ENCODE measurements at places on chromosomes 5 and 9. TPM values are rescaled to one million over a fixed set of nuclear protein-coding genes. Genes with fewer than 3 reads are reported as not detected.
A peak's percentile ranks its signal among the peaks of the same experiment; 100 is the strongest.

DNA sequence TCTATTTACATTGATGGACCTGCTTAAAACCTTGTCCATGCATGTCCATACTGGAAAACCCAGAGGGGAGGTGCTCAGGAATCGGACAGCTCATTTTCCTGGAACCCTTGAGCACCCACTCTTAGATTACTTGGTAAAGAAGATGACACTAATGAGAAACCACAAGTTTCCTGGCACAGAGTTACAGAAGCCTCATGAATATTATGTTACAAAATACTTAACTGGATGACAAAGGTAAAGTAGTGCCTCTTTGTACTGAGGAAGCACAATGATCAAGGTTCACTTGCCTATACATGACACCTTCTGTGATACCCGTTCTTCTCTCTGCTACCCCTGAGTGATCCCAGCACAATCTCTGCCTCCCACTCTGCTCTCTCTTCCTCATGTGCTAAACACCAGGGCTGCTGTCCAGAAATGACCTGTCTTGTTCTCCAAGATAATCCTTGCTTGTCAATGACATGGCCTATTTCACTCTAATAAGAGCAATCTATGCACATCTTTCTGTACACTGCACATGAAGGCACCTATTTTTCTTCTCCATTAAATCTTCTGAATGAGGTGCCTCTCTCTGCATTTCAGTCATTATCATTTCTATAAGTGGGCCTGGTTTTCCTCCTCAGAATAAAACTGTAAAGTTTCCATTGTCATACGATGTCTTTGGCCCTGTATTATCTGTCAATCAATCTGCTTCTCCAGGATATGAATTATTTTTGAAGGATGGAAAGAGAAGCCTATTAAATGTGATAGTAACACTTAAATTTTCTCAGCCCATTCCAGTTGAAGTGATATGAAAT lies 684.0 kb upstream of the ACO1 start:
- no peak for DNase-seq

- no peak for DNase-seq
These were observed 13.8 kb downstream of the GARNL3 start for GRCh38 chr9:127278372-127278771.

DNA sequence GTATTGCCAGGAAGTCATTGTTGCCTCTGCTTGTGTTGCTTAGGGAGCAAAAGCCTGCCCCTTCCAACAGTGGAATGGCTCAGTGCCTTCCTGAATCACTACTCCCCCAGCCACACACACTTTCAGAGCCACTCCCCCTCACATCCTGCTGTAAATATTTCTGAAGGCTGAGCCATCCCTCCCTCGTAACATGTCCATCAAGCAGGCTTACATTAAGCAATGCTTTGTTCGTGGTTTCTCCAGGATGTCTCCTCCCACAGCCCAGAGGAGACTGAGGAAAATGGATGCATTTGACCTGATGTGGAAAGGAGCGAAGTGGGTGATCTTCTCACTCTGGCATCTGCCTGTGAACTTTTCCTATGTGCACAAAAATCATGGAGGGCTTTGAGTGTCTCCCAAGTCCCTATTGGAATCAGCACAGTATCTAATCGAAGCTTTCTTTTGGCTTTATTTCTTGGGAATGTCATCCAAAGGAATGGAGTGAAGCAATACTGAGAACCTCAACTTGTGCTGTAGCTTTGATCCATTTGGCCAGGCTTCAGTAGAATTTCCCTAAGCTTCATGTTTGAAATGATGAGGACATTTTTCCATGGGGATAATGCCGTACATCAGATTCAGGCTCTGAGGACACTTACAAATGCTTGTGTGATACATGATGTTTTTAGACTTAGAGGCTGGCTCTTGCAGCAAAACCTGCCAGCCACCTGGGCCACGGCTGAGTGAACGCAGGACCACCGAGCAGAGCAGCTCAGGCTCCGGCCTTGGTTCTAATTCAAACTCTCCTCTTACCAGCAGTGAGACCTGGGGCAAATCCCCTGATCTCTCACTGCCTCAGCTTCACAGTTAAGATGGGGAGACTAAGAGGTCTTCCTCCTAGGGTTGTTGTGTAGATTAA lies 389.1 kb downstream of the ENC1 start:
- peak; percentile 89 for DNase-seq

DNA sequence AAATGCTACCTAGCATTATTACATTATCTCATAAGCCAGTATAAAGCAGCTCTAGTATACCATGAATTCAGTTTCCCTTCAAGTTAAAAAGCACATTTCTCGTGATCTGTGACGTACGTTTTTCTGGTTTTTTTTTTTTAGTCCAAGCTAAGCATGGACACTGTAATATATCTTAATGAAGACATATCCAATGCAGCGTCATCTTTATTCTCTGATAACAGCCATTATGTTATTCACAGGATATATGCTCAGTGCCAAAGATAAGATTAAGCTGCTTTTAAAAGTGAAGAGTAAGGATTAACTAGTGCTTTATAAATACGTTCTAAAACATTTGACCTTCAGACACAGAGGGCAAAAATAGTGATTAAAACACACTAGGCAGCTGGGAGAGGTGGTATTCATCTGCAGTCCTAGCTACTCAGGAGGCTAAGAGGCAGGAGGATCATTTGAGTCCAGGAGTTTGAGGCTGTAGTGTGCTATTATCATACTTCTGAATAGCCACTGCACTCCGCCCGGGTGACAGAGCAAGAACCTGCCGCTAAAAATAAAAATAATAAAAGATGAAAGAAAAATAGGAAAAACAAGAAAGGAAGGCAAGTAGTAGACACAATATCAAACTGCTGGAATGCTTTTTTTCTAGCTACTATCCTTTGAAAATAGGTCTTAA lies 7.7 kb downstream of the CSNK1A1 start:
- peak; percentile 58 for DNase-seq

GRCh38 chr5:9363449-9363848 lies 182.4 kb downstream of the SEMA5A start:
- DNase-seq, result no peak

DNA sequence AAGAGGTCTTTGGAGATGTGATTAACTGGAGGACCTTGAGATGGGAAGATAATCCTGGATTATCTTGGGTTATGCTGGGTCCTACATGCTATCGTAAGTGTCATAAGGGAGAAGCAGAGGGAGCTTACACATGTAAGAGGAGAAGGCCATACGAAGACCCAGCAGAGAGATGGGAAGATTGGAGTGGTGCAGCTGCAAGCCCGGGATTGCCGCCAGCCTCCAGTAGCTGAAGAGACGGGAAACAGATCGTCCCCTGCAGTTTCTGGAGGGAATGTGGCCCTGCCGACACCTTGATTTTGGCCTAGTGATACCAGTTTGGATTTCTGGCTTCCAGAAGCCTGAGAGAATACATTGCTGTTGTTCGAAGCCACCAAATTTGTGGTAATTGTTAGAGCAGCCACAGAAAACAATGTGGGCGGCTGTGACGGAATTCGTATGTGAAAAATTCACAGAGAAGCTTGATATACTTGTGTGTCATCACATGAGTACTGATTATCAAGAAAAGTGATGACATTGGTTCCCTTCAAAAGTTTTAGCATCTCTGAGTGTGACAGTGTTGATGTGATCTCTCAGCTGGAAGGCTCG lies 86.9 kb downstream of the CYFIP2 start:
- DNase-seq, result no peak

Gene TLN1
- total RNA-seq, result 450 TPM

- DNase-seq, result peak; percentile 92
These were observed 281.5 kb downstream of the EFNA5 start for GRCh38 chr5:107389130-107389774.

DNA sequence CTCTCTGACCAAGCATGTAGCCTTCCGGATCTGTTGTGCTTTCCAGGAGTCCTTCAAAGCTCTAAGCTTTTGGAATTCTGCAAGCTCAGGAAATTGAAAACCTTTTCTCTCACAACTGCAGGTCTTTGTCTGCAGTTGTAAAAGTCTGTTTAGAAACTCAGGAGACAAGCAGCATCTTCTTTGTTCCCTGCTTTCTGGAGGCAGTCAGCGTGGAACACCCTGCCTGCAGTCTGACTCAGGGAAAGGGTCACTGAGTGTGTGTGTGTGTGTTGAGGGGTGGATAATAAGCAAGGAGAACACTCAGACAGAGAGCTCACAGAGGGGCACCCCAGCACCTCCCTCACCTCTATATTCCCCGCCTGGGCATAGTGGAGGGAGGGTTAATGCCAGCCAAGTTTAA lies 29.1 kb downstream of the KCNIP1 start:
- DNase-seq, result no peak

- DNase-seq, result no peak
These were observed 17.6 kb downstream of the CAMK2A start for GRCh38 chr5:150271923-150272322.

Gene GDNF
- not detected for total RNA-seq

DNA sequence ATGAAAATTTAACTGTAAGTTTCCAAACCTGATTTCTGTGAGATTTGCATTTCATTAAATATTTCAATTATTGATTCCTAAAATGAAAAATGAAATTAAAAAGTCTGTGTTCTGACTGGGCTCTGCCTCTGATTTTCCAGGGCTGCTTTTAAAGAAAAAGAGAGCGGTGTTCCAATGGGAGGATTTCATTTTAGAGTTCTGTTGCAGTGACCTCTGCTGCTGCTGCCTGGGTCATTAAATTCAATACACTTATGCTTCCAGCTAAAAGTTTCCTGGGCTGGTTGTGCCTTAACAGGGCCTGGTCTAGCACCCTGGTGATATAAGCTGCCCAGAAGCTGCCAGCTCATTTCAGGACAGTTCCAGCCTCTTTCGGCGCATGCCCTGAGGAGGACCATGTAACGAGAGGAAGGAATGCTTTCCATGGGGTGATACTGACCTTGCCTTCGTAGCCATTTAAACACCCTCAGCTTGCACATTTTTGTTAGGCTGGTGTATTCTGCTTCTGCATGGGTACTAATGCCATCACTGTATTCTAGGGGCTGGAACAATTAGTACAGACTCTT lies 93.3 kb downstream of the TMEM174 start:
- DNase-seq, result no peak

Gene TAF11L8
- total RNA-seq, result not detected

GRCh38 chr9:21174671-21175070 lies 8.2 kb upstream of the IFNA21 start:
- no peak for DNase-seq

DNA sequence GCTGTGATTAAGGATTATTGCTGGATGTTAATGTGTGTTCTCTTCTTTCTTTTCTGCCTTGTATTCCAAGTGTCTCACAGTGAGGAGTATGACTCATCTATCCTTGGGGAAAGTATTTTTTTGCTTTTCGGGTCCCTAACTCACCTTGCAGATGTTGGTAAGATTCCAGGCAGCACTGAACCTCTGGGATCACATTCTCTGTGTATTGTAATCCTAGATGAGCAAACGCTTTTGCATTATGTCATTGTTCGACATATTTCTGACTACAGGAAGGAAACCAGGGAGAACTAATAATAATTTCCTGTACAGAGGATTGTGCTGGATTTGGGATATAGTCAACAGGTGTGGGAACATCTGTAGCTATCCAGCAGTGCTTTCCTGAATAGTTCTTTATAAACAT lies 246.1 kb upstream of the TUT7 start:
- no peak for DNase-seq

- DNase-seq, result no peak
These were observed 116.0 kb upstream of the RANBP3L start for GRCh38 chr5:36417668-36418067.

GRCh38 chr5:150515446-150515845 lies 7.5 kb downstream of the NDST1 start:
- DNase-seq, result peak; percentile 15

GRCh38 chr9:96524764-96525163 lies 74.8 kb downstream of the HABP4 start:
- DNase-seq, result no peak

GRCh38 chr5:143023411-143024096 lies 253.4 kb downstream of the ARHGAP26 start:
- no peak for DNase-seq

DNA sequence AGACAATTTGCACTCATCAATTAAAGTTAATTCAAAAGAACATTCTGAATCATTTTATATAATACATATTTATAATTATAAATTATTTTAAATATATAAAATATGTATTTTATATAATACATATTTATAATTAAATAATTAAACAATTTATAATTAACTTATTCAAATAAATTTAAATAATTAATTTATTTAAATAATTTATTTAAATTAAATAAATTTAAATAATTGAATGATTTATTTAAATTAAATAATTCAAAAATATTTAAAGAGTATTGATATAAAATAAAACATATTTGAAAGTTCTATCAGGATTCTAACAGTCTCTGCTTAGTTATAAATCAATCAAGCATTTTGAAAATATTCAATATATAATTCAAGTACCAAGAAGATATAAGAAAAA lies 775.5 kb upstream of the CTNND2 start:
- no peak for DNase-seq

DNA sequence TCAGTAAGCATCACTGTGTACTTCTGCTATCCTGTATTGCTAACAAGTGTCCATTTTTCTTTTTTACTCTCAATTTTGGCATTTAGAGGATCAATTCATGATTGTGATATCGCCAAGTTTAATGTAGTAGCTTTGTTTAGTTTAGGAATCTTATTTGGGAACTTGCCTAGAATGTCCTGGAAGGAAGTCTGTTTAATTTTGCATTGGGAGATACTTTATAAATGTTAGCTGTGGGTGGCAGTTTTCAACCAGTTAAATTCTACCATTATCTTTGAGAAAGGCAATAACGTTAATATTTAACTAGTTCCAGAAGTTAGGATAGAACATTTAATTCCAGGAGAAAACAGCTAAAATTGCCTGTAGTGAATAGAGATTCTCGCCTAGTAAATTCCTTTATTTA lies 78.6 kb downstream of the PBX3 start:
- no peak for DNase-seq

Gene SLC12A2
- total RNA-seq, result 59.5 TPM

All from endothelial cell of umbilical vein (primary cell).